Activated CD4-positive, alpha-beta T cell treated with anti-CD3 and anti-CD28 coated beads, Interleukin-2, amount 50 U/mL, for 16 hours (primary cell): ENCODE measurements at places on chromosomes 12 and 14.

DNA sequence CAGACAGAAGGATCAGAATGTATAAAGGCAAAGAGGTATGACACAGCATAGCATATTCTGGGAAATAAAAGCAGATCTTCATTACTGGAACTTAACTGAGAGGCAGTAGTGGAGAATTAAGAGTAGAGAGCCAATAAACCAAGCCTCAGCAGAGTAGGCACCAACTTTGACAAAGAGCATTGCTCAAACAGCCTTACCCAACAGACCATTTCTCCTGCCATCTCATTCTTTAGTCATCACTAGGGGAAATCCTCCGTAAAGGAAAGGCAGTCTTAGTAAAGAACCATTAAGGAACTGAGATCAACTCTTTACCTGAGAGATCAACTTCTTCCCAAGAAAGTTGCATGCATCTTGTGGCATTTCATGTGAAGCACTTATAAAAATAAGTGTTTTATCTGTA is 36.6 kb downstream of the SENP1 start:
- DNase-seq = no peak

DNA sequence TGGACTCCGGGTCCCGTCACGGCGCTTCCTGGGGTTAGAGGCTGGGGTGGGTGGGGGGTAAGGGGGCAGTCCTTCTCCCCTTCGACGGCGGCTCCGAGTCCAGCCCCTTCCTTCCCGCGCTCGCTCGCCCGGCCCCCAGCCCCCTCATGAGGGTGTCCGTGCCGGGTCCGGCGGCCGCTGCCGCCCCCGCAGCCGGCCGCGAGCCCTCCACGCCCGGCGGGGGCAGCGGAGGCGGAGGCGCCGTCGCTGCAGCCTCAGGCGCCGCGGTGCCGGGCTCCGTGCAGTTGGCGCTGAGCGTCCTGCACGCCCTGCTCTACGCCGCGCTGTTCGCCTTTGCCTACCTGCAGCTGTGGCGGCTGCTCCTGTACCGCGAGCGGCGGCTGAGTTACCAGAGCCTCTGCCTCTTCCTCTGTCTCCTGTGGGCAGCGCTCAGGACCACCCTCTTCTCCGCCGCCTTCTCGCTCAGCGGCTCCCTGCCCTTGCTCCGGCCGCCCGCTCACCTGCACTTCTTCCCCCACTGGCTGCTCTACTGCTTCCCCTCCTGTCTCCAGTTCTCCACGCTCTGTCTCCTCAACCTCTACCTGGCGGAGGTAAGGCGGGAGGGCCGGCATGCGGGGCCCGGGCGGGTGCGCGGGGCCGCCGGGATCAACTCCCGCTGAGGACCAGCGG is 500 bp downstream of the GPR137C start:
- peak; percentile 34 for DNase-seq

DNA sequence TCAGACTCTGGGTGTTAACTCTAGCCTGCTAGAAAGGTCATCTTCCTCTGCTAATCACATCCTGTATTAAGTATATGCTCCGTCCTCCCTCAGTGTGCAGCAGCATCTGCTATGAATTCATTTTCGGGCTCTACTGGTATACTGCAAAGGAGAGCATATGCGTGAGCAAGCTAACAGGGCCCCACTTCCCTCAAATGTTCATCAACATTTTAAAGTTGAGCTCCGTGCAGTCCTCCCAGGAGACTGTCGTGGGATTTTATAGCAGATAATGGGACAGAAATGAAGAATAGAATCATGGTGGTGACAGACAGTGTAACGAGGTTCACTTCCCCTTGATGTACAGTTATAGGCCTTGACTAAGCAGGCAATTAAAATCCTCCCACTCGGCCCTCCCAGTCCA is 131.7 kb downstream of the PLXNC1 start:
- no peak for DNase-seq

DNA sequence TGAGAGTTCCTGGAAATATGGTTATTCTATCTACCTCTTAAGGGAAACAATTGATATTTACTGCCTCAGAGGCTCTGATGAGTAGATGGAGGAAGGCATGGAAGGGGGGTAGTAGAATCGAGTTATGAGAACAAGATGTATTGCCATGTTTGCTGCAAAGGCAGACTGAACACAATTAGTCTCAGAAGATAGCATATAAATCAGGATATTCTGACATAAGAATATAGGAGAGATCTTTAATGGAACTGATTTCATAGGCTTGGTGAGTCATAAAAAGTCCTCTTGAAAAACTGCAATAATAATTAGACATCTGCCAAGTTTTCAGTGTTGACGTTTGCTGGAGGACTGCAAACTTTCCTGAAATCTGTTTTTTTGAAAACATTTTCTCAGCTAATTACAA is 636.1 kb downstream of the TMTC2 start:
- DNase-seq = no peak

DNA sequence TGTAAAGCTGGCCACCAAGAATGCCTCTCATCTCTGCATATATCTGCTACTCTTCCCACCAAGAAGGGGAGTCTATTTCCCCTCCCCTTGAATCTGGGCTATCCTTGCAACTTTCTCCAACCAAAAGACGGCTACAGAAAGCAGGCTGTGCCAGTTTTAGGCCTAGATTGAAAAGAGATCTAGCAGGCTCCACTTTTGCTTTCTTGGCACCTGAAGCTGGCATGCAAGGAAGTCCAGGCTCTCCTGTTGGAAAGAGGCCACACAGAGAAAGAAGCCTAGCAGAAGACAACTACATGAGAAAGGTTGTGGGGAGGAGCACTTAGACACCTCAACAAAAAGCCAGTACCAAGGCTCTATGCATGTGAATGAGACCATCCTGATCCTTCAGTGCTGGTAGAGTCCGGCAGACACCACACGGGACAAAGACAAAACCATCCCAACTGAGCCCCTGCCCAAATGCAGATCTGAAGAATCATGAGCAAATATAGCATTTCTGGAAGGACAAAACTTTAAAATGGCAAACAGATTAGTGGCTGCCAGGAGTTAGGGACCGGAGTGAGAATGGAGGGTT is 68.0 kb downstream of the SPPL3 start:
- no peak for DNase-seq

DNA sequence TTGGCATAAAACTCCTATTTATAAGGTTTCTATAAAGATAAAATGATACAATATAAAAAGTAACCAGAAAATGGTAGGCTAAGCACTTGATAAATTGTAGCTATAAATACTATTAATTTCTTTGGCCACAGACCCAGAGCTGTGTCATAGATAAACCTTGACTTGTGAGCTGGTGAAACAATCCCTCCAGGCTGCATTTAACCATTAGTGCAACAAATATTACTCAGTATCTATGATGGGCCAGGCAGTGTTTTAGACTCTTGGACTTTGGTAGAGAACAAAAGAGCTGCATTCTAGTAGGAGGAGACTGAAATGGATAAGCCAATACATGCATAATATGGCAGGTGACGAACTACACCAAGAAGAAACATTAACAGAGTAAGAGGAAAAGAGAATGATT is 178.1 kb downstream of the BTG1 start:
- no peak for DNase-seq

DNA sequence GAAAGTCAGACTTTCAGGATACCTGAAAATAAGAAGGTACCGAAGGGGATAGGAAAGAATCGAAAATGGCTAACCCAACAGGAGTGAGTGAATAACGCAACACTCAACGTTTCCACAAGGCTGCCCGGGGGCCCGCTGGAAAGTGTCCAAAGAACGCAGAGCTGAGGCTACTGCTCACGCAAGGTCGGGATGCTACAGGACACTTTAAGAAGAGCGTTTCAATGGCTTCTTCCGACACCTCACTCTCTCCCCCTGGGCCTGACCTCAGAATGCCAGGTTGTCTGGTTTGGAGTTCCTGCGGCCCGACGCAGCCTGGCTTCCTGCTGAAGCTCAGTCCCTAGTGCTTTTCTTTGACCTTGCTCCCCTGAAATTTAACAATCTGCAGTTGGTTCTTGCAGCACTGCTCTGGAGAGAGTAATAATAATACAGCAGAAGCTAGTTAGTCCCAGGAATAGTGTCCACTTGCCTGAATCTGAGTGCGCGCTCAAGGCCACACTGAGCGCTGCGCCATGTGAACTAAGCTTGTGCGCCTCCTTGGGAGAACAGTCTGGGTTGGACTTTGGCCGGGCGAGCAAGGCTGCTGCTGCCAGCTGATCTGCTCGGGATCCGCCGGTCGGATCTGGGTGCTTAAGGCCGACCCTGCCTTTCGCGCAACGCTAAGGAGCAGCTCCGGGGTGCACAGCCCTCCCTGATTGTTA is 2.0 kb upstream of the ALX1 start:
- no peak for DNase-seq

- no peak for DNase-seq
Observed at GRCh38 chr12:124150168-124150567, 144.7 kb upstream of the RFLNA start.

DNA sequence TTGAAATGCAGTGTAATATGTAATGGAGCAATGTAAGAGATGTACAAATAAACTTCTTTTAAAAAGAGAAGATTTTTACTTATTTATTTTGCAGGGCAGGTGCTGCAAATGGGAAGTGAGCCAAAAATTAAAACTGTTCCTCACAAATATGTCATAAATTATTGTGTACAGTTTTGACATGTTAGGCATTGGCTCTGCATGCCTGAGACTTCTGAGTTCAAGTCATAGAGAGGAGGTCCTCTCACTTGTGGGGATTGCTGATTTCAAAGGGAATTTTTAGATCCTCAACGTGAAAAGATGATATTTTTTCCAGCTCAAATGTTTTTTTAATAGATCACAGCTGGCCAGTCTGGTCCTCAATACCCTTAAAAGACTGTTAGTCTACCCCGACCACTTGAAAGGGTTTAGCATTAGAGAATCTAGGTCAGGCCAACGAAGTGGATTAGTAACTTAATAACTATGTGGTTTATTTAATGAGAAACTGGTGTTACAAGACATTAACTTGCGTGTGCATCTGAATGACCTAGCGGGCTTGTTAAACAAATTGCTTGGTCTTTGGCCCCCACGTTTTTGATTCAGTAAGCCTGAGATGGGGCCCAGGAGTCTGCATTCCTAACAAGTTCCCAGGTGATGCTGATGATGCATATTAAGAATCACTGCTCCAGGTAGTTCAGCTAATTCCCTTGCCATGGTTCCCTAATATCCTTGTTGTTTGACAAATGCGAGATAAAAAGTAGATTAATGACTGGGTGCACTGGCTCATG is 30.9 kb upstream of the WDR89 start:
- DNase-seq = no peak

- no peak for DNase-seq
Observed at GRCh38 chr14:99961826-99962518, 103.2 kb upstream of the EVL start.

DNA sequence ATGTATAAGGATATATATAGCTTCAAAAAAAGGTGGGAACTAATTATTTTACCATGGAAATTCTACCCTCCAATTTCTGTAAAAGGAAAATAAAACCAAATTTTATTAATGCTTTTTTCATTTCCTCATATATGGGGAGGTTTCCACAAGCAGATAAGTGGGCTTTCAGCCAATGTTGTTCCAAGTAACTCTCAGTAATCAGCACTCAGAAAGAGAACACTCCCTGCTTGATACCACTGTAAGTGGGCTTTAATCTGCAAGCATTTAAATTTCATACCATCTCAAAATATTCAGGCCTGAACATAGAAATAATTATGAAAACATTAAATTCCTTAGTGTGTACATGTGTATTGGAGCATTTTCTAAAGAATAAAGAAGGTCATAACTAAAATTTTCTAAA is 827.6 kb downstream of the C12orf50 start:
- no peak for DNase-seq

- no peak for DNase-seq
Observed at GRCh38 chr12:111756681-111757080, 10.1 kb upstream of the ALDH2 start.

DNA sequence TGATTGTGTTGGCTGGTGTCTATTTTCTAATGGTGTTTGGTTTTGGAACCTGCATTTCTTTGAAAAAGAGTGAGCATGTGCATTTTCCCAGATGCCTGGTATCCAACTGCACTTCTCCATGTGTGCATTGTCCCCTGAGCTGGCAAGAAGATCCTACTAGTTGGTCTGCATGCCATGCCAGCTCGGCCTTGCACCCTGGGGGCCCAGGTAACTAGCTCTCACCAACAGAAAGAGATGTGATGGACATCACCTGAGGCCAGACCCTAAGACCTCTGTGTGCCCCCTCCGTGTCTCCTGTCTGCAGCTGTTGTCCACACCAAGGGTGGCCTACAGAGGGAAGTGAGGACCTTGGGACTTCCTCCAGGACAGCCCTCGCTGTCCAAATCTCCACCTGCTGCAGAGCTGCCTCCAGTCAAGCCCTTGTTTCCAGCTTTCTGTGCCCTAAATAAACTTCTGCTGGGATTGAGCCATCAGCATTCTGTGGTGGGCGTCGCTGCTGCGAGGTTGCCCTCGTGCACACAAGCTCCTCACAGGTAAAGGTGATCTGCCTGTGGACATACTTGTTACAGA is 30.1 kb upstream of the GPR132 start:
- no peak for DNase-seq

DNA sequence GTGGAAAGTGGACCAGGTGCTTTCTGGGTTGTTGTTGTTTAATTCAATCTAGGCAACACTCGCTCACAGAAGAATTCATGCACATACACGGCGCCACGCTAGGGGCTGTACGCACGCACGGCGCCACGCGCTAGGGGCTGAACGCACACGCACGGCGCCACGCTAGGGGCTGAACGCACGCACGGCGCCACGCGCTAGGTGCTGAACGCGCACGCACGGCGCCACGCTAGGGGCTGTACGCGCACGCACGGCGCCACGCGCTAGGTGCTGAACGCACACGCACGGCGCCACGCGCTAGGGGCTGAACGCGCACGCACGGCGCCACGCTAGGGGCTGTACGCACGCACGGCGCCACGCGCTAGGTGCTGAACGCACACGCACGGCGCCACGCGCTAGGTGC is 54.3 kb downstream of the NINJ2 start:
- DNase-seq = no peak

DNA sequence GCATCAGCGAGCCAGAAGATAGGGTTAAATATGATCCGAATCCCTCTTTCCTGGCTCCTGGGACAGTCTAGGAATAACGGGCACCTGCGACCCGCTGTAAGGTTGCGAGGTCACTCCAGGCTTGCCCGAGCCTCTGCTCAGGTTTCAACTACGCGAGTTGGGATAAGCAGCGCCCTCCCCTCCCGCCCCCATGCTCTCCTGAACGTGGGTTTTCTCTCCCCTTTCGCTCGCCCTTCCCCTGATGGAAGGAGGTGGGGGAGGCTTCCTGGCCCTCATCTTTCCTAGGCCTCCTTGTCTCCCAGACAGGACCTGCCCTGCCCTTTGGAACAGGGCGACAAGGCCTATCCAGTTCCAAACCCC is 753 bp upstream of the ATP5MC2 start:
- DNase-seq = peak; percentile 6

DNA sequence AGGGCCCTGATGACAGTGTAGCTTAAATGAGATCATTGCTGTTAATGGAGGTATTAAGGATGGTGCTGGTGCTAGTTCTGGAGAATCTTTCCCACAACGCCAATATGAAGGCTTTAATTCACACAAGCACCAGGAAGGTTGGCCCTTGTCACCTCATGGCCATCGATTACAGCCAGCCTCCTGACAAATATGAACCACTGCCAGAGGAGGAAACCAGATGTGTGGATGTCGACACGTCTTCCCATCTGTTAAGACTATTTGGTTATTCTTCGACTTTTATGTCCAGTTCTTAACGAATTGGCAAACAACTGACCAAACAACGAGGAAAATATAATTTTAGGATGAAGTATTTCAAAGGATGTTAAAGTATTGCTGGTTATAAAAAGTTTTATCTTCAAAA is 79.5 kb downstream of the PIK3C2G start:
- no peak for DNase-seq

GRCh38 chr12:11653215-11653753 is 3.8 kb downstream of the ETV6 start:
- peak; percentile 78 for DNase-seq

- no peak for DNase-seq
Observed at GRCh38 chr12:26121323-26122060, 3.3 kb downstream of the BHLHE41 start.

GRCh38 chr12:11656550-11656949 is 7.1 kb downstream of the ETV6 start:
- DNase-seq = no peak
